Fibroblast of pulmonary artery (primary cell): ENCODE measurements at places on chromosomes 1 and 21.

GRCh38 chr1:204013052-204013451 is 59.9 kb upstream of the SOX13 start:
- no peak for DNase-seq

- no peak for DNase-seq
Observed at GRCh38 chr1:67945733-67946374, 104.6 kb downstream of the DIRAS3 start.

DNA sequence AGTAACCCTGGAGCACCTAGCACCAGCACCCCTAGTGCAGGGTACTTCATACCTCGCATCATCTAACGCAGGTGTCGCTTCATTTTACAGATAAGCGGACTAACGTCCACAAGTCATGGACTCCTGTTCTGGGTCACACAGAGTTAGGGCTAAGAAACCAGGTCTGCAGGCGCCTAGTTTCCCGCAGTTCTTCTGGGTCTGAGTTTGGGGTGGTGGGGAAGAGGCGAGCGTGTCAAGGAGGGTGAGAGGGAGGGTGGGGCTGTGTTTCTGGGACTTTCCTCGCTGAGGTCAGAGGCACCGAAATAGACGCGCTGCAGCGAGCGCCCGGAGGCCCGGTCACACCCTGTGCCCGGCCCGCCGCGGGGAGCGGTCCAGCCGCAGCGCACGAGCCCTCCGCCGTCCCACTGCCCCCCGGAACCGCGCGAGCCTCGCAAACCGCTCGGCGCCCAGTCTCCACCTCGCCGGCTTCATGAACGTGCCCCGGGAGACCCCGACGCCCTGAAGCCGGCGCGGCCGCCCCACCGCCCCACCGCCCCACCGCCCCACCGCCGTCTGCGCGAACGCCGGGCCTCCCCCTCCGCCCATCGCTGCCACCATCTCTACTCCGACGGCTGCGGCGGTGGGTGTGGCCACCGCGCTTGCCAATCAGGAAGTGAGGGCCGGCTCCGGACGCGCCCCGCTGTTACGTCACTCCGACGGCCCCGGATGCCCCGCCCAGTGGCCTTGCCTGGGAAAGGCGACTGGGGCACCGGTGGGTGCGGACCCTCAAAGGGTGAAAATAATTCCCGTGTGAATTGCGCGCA is 12.3 kb downstream of the IFI6 start:
- DNase-seq: peak; percentile 81

- DNase-seq: no peak
Observed at GRCh38 chr1:110533230-110533629, 14.3 kb upstream of the KCNA10 start.

- DNase-seq: no peak
Observed at GRCh38 chr21:33937931-33938339, 22.3 kb upstream of the ATP5PO start.

DNA sequence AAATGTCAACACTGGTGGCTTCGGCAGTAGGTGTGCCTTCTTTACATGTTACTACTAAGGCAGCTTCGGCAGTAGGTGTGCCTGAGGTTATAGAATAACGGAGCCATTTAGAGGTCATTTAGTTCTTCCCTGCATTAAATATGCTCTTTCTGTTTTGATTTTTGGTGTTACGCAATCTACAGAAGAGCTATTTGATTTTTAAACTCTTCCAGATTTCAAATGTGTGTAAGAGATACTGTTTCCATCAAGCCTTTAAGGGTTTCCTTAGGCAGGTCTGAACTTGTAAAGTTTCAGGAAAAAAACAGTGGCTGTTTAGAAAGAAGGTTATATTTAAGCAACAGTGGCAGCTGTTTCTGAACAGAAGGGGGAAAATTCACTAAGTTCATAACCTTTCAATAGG is 54.8 kb downstream of the PIK3R3 start:
- DNase-seq: no peak

- DNase-seq: peak; percentile 2
Observed at GRCh38 chr1:230542054-230542453, 100.2 kb upstream of the COG2 start.
